Effector memory CD4-positive, alpha-beta T cell (primary cell): ENCODE measurements at places on chromosomes 7 and 10.

GRCh38 chr7:2403718-2404648 lies 572 bp downstream of the CHST12 start:
- DNase-seq: no peak

- DNase-seq: no peak
Measured at GRCh38 chr10:48625826-48626134, 20.9 kb upstream of the ARHGAP22 start.

DNA sequence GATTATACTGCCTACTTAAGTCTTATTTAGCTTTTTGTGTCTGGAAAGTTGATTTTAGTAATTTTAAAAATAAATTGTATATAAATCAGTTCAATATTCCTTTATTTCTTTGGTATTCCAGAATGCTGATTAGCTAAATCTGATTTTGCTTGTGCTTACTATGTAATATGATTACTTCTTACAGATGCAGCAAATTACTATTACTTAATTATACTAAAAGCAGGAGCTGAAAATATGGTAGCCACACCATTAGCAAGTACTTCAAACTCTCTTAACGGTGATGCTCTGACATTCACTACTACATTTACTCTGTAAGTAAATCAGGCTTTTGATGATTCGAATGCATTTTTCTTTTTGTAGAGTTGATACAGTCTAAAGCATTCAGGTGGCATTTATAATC lies 34.0 kb downstream of the ANLN start:
- DNase-seq: no peak

DNA sequence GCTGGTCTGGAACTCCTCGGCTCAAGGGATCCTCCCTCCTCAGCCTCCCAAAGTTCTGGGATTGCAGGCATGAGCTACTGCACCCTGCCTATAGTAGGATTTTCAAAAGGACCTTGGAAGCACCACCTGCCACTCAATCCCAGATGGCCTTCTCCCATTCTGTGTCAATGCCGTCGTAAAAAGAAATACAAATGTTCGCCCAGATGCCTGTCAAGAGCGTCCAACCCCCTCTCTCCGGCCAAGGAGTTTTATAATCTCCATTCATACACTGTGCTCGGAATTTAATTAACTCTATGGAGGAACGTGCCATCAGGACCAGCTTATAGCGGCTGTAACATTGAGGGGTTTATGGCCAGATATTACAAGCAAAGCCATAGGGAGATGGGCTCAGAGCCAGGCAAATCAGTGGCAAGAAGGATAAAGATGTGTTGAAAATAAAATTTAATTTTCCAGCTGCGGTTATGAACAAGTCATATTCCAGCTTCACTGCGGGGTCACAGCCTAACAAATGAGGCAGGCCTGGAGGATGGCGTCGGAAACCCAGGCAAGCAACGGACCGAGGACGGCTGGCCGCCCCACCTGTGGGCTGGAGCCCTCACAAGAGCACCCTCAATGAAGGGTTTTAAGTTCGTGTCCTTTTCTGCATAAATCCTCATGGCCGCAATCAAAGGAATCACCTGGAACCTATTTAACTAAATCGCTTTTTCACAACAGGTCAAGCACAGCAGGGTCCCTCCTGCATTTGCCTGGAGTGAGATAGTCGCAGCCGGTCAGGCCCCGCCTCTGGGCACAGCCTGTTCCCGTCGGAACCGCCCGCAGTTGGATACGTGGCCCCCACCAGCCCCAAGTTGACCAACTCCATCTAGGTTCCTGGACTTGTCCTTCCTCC lies 374.5 kb upstream of the FOXK1 start:
- no peak for DNase-seq

GRCh38 chr10:83723080-83723479 lies 416.2 kb upstream of the GHITM start:
- DNase-seq: no peak

DNA sequence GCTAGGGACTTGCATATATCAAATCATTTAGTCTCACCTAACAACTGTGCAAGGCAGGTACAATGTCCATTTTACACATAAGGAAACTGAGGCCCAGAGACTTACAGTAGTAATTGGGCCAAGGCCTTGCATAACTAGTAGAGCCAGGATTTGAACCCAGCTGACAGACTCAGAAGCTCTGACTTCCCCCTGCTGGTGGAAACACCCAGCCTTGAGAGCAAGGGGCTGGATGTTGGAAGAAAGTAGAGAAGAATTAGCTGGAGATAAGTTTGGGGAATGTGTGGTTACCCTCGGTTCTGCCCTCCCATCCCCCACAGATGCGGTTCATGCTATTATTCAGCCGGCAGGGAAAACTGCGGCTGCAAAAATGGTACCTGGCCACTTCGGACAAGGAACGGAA lies 2.0 kb downstream of the AP1S1 start:
- DNase-seq: no peak

DNA sequence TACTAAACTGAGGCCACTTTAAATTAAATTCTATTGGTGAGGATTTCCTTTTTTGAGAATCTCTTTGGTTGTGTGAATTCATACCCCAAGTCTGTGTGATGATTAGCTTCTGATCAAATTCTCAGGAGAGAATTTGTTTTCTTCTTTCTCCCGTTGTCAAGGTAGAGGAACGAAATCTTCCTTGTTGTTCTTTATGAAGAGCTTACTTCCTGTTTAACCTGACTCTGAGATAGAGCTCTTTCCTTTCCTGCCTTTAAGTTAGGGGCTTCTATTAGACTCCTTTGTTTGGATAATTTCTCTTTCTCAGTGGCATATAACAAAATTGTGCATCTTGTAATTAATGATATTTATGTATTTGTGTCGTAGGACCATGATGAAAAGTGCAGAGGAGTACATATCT lies 572.1 kb downstream of the REEP3 start:
- no peak for DNase-seq

DNA sequence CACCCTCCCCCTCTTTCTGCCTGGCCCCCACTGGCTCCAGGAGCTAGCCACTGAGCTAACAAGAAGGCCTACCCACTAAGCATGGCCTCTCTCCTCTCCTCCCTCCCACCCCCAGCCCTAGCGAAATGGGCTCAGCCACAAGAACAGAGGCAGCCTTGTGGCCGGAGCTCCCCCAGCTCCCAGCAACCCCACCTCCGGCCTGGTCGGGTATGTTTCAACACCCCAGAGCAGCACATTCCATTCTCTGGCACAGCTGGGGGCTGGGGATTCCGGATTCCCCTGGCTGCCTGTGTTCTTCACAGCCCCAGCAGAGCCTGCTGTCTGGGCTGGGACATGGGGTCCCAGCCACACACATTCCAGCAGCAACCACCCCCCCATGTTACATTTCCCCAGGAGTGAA lies 9.0 kb downstream of the SFRP5 start:
- DNase-seq: no peak

- no peak for DNase-seq
Measured at GRCh38 chr7:135263321-135263970, 29.8 kb downstream of the STRA8 start.

GRCh38 chr7:25392588-25393338 lies 164.5 kb upstream of the NPVF start:
- DNase-seq: no peak

DNA sequence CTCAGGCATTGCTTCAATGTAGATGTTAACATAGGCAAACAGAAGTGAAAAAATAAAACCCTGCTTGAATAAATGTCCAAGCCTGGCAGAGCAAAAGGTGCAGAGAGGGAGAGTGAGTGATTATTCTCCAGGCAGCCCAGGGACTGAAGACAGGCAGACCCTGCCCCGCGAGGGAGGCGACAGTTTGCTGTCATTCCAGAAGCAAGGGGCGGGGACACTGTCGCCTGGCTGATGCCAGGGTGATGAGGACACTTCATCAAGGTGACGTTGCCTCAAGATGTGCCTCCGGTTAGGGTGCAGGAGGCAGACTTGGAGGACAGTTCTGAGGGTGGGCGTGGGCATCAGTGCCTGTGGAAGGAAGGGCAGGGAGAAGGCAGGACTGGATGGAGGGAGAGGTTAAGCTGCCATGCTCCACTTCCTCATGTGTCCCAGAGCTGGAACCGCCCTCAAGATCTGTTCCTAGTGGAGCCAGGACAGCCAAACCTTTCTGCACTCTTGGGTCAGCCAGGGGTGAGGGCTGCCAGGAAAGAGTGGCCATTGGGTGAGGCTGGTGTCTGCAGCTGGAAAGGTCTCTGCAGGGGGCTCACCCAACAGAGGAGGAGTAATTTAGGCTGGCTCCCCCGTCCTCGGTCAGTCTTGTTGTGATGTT lies 560.5 kb upstream of the MKI67 start:
- no peak for DNase-seq

DNA sequence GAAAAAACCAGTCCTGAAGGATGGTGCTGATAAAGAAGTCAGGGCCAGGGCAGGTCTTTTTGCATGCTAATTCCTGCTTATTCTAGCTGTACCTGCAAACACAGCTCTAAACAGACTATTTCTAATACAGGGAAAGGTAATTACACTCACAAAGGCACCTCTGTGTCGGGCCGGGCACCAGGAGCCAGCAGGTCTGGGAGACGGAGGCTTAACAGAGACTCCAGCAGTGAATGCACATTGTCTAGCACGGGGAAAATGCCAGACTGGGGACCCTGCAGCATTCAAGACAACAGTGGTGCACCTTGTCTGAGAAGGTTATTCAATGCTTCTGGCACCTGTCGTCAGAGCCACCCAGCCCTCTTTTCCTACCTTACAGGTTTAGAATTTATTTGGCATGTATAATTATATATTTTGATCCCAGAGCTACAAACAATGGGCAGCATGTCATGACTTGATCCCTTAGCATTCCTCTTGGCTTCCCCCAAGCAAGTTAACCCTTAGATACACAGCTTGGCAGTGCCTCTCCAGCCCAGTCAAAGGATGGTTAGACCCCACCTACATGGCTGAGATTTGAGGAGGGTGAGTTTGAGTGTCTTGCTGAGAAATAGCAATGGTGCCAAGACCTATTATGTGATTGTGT lies 185.2 kb downstream of the SLC25A13 start:
- no peak for DNase-seq

GRCh38 chr7:36663481-36663880 lies 60.8 kb downstream of the AOAH start:
- DNase-seq: no peak

DNA sequence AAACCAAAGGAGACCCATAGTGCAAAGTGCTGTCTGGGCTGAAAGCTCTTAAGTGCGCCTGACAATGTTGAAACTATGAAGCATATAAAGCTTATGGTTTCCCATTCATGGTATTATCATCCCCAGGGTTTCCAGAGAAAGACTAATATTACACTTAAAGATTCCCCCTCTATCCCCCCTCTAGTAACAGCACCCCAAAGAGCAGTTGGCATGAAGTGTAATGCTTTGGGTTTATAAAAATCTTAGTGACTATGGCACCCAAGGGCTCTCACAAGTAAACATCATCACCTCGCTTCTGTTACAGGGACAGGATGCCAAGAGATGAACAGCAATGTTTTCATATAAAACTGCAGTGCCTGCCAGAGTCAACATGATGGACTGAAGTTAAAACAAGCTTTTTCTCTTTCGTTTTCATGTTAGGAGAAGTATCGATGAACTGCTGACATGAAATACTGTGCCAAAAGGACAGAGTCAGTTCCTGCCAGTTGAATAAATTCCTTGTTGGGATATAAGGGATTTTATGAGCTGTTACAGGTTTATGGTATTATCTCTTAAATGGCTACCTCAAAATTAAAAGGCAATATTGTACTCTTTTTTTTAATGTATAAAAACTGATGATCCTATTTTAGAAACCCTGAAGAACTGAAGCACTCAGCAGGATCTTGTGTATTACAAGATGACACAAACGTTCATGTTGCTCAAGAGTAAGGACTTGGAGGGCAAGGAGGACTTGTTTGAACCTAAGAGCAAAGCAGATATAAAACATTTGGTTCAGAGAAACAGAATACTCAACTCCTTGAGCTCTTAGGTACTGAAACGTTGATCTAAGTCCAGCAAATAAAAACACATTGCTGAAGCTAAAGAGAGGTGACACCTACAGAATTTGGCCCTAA lies 203.7 kb upstream of the IMMP2L start:
- no peak for DNase-seq

- DNase-seq: no peak
Measured at GRCh38 chr10:70756700-70757360, 28.3 kb downstream of the TBATA start.

DNA sequence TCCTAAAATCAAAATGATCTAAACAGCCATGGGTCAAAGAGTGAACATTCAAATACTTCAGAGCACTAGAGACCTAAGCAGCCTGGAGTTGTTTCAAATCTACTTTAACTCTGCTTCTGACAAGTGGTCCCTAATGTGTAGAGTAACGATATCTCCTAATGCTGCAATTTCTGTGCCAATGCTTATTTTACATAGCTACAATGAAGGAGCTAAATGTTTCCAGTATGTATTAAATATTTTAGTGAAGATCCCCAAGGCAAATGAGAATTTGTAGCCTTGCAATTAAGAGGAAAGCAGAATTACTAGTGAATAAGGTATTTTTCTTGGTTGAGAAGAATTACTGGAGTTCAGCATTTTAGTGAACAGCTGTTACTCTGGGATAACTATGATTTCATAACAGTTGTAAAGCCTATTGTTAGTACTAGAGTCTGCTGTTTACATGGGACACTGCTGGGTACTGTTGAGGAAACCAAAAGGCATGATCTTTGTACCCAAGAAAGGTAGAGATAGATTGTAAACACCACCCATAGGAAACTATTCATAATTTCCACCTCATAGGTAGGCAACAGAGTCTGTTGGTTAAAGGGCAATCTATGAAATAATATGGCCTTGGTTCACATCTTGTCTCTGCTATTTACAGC lies 271.9 kb downstream of the PLXDC2 start:
- DNase-seq: no peak

GRCh38 chr10:110067960-110068770 lies 60.4 kb downstream of the ADD3 start:
- DNase-seq: no peak

- no peak for DNase-seq
Measured at GRCh38 chr7:134782121-134782623, 2.7 kb downstream of the CALD1 start.

- no peak for DNase-seq
Measured at GRCh38 chr7:82723411-82723810, 279.8 kb upstream of the CACNA2D1 start.

- no peak for DNase-seq
Measured at GRCh38 chr7:17963281-17963680, 23.0 kb upstream of the SNX13 start.

DNA sequence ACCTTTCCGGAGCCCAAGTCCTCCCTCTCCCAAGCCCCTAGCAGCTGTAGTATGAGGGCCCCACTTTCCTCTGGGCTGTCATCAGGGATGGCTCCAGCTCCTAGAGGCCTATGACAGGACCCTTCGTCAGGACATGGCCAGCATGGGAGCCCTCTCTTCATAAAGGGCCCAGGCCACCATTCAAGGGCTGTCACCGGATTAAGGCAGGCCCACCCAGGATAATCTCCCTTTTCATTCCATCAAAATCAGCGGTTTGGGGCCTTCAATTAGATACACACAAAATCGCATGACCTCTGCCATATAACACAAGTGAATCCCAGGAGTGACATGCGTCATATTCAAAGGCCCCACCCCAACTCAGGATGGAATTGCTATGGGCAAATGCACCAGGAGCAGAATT lies 12.2 kb upstream of the GDF10 start:
- DNase-seq: no peak

GRCh38 chr7:13257661-13258060 lies 570.2 kb downstream of the ARL4A start:
- no peak for DNase-seq

- DNase-seq: no peak
Measured at GRCh38 chr7:129719980-129720732, 108.6 kb downstream of the NRF1 start.

GRCh38 chr10:44804661-44805060 lies 106.5 kb upstream of the TMEM72 start:
- no peak for DNase-seq
